ENCODE measurements at places on chromosomes 7 and 10.

GRCh38 chr10:73113551-73113950 is 3.3 kb downstream of the NUDT13 start:
- DNase-seq, result peak; percentile 57

- no peak for DNase-seq
Observed at GRCh38 chr7:114519240-114519639, 104.6 kb downstream of the FOXP2 start.

GRCh38 chr7:81692146-81692905 is 77.5 kb downstream of the HGF start:
- peak; percentile 80 for DNase-seq

DNA sequence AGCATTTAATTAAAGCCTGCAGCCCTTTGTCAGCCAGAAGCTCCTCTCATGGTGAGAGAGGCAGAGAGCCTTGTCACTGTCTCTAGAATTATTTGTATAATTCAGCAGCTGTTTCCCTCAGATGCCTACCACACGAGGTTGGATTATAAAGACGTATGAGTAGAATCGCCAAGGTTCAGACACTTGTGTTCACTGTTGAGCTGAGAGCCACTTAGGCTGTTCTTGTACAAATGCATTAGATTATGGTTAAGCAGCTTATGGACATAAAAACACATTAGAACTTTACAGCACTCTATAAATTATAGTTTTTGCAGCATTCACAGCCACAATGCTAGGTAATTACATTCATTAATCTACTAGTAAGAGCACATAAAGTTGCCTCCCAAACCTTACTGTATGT is 282.6 kb downstream of the AUTS2 start:
- no peak for DNase-seq

DNA sequence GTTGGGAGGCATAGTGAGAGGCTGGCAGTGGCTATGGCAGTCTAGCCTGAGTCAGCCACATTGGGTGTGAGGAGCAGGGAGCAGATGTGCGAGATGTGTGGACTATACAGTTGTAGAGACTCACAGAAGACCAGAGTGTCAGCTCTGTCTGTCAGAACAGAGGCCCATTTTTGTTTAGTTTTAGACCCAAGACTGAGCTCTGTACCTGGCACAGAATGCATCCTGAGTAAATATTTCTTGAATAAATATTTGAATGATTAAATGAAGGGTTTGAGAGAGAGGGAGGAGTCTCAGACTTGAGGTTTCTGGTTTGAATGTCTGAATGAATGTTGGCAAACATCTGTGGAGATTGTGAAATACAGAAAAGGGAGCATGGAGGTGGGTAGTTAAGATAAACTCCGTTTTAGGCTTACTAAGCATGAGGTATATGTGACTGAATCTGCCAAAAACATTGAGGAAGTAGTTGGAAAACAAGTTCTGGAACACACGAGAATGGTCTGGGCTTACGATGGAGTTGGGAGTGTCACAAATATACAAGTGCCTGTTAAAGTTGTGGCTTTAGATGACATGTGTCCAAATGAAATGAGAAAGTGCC is 3.6 kb downstream of the SEC23IP start:
- peak; percentile 54 for DNase-seq

- no peak for DNase-seq
Observed at GRCh38 chr7:70406186-70406949, 725.6 kb upstream of the GALNT17 start.
